ENCODE measurements at places on chromosomes 11 and 22.

DNA sequence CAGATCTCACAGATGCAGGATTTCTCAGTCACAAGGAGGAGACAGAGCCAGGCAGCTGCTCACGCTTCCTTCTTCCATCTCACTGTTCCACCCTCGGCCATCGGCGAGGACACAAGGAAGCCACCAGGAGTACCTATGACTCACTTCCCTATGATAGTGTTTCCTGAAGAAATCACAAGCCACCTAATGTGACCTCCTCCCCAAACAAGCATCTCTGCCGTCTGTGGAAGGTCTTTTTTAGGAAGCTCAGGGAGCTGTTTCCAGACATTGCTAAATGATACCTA, 672.7 kb downstream of the TBC1D22A start:
- no peak for DNase-seq

DNA sequence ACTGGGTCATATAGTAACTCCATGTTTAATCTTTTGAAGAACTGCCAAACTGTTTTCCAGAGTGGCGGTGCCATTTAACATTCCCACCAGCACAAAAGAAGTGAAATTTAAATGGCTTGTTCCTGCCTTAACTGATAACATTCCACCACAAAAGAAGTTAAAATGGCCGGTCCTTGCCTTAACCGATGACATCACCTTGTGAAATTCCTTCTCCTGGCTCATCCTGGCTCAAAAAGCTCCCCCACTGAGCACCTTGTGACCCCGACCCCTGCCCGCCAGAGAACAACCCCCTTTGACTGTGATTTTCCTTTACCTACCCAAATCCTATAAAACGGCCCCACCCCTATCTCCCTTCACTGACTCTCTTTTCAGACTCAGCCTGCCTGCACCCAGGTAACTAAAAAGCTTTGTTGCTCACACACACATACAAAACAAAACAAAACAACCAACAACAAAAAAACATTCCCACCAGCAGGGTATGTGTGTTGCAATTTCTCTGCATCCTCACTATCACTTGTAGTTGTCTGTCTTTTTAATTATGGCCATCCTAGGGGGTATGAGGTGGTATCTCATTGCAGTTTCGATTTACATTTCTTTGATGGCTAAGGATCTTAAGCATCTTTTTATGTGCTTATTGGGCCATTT, 109.0 kb downstream of the FAR1 start:
- DNase-seq: no peak

DNA sequence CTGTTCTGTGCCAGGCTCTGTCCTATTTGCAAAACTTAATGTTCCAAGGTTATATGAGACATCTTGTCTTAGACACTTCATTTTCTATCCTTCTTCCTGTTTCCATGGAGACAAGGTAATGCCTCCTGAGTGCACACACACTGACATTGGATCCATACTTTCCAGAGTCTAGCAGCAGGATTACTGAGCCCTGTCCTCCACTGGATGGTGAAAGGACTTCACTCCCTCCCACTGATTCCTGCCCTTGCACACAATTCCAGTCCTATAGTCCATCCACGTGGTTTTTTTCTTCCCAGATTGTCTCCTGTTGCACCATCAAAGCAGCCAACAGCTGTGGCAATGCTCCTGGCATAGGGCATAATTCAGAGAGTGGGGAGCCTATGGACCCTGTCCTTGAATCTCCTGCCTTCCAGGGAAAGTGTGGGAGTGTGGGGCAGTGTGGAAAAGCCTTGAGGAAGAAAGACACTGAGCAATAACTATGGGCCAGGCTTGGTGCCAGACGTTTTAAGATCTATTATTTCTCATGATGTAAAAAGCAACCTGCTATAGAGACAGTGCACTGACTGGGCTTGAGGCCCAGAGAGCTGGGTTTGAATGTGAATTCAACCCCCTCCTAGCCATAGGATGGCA, 31.3 kb downstream of the SERPINH1 start:
- no peak for DNase-seq

GRCh38 chr11:6319704-6320410, 444 bp downstream of the CAVIN3 start:
- no peak for DNase-seq

DNA sequence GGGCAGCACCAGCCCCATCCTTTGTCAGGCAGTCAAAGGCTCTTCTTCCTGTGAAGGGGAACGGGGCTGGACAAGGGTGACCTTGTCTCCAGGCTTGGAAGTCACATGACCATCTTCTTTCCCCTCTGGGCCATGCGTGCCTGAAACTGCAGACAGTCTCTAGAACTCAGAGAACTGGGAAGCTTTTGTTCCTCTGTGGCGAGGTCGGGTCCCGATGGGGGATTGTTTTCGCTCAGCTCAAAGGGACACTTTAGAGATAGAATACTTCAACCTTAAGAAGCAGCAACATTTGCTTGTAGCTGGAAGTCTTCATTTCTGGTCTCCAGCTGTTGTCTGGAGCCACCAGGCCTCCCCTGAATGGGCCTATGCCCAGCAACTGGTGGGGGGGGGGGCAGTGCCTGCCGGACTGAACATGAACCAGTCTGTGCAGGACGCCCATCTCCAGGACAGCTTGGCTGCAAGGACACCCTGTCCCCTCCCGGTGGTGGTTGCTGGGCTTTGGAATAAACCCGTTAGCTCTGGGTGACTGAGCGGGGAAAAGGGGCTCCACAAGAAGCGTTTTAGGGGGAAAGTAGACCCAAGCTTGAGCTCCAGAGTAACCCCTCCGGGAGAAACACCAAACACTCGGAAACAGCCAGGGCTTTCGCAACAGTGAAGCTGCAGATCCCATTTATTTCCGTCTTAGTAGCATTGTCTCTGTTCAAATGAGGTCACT, 55.7 kb upstream of the EMID1 start:
- no peak for DNase-seq

GRCh38 chr11:13160806-13161205, 116.8 kb upstream of the BMAL1 start:
- DNase-seq: no peak

GRCh38 chr11:22479971-22480720, 142.0 kb downstream of the SLC17A6 start:
- DNase-seq: no peak

GRCh38 chr22:36180038-36180880, 19.7 kb upstream of the APOL3 start:
- DNase-seq: no peak

DNA sequence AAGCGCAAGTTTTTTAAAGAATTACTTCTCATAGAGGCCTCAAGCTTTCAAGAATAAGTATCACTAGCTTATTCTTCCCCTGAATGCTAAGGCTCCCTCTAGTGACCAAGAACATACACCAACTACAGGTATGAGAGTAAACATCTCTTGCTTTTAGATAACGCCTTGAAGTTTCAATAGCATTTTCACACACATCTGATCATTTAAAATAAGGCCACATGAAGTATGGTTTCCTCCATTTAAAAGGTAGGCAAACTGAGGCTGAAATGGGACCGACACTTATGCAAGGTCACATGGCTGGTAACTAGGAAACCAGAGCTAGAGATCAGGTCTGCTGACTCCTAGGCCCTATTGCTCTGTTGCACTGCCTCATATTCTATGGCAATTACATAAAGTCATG, 66.5 kb downstream of the CCDC34 start:
- no peak for DNase-seq

GRCh38 chr22:20992456-20993303, 9.2 kb downstream of the THAP7 start:
- DNase-seq: no peak

- DNase-seq: no peak
These were observed 19.4 kb upstream of the CABP7 start for GRCh38 chr22:29700206-29700899.

- no peak for DNase-seq
These were observed 5.9 kb downstream of the PAK1 start for GRCh38 chr11:77467993-77468392.

DNA sequence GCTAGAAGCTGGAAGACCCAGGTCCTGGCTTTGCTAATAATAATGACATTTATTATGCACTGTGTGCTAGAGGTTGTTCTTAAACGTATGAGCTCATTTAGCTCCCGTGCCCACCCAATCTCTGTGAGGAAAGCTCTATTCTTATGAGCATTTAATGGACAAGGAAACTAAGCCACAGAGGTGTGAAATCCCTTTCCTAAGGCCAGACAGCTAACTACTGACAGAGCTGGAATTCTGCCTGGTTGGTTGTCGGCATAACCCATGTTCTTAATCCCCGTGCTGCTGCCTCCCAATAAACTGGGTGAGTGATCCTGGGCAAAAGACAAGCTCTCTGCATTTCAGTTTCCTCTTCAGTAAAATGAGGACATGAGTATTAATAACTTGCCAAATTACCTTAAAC, 49.4 kb downstream of the SNX19 start:
- no peak for DNase-seq

GRCh38 chr22:28017558-28017820, 98.4 kb upstream of the PITPNB start:
- no peak for DNase-seq

GRCh38 chr11:64796047-64796756, 6.8 kb downstream of the MAP4K2 start:
- DNase-seq: no peak

- DNase-seq: no peak
These were observed 47.5 kb downstream of the TRIM29 start for GRCh38 chr11:120090411-120090810.

- no peak for DNase-seq
These were observed 77.9 kb downstream of the PIWIL3 start for GRCh38 chr22:24696551-24697001.

GRCh38 chr22:45237065-45237990, 3.4 kb downstream of the KIAA0930 start:
- DNase-seq: no peak

DNA sequence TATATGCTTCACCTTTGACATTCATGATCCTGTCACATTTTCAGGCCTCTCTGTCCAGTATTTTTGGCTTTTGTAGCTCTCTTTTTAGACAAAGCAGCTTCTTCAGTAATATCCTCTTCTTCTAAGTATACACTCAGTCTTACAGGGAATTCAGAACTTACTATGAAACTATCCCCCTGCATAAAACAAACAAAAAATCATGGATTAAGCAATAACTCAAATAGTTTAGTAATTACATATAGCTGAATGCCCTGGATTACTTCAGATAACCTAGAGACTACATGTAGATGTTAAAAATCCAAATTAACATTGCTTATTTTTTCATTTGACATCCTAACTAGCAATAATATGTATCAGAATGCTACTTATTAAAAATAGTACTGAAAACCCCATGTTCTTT, 5.2 kb downstream of the TAF1D start:
- DNase-seq: no peak

DNA sequence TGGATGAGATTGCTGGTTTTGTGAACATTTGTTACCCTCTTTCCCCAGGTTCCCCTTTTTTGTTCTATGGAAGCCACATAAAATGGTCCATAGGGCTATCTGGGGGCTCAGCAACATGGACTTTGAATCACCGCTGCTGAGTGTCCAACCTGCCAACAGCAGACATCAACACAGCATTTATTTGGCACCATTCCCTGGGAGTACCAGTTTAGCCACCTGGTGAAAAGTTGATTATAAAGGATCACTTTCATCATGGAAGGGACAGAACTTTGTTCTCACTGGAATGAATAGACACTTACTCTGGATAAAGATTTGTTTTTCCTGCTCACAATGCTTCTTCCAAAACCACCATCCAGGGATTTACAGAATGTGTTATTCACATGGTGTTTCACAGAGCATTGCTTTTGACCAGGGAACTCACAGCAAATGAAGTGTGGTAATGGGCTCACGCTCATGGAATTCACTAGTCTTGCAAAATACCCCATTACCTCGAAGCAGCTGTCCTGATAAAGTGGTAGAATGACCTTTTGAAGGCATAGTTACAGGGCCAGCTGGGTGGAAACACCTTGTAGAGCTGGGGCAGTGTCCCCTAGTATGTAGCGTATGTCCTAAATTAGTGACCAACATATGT, 43.9 kb downstream of the ADM start:
- DNase-seq: no peak

DNA sequence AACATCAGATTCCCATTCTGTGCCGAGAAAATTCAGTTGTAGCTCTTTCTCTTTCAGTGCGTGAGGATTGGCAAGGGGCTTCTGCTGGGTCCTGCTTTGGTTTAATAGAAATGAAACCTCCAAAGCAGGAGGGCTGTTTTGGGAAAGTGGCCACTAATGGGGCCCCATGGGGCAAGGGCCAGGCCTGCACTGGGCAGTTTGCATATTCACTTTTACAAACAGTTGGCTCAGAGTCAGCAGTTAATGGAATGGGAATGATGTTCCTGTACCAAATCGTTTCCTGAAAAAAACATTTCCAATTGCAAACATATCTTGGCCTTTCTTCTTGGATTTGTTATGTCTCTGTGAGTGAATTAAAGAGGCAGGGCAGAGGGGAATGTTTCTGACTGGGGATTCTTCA, 92.1 kb downstream of the PARVA start:
- no peak for DNase-seq

GRCh38 chr11:2389377-2390026, 11.0 kb upstream of the TSSC4 start:
- no peak for DNase-seq

DNA sequence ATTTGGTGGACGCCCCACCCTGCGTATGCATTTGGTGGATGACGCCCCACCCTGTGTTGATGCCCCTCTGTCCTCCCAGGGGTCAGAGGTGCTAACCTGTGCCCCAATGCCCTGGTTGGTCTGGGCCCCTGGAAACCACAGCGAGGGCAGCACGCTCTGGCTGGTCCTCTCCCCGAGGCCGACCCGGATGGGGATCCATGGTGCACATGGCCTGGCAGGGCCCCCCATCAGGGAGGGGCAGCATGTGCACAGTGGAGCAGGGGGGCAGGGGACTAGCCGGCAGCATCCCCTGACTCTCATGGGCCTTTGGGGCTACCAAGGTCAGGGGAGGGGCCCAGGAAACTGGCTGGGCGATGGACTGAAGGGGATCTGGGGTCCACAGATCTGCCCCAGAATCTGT, 7.6 kb upstream of the MUC5AC start:
- no peak for DNase-seq

GRCh38 chr11:2578929-2579270, 120.9 kb downstream of the KCNQ1OT1 start:
- DNase-seq: no peak

GRCh38 chr22:20793748-20794649, 20.1 kb downstream of the SERPIND1 start:
- peak; percentile 64 for DNase-seq

GRCh38 chr11:59154610-59155009, 12.0 kb downstream of the FAM111A start:
- DNase-seq: no peak

DNA sequence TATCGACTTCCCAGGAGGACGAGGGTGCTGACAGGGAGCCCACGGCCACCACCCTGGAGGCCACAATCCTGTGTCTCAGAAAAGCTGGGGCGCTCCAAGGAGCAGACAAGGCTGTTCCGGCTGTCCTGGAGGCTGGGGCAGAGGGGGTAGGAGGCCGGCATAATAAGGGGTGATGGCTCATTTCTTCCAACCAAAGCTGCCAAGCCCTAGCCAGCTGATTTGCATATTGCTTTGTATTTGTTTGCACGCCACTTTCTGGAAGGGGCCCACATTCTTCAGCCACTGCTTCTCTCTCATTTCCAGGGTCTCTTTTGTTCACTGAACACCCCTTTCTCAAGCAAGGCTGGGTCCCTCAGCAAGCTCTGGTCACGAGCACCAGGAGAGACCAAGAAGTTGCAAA, 4.7 kb downstream of the PDE2A start:
- no peak for DNase-seq

All from D721Med (cell line).